Activated CD4-positive, CD25-positive, alpha-beta regulatory T cell treated with anti-CD3 and anti-CD28 coated beads, Interleukin-2, amount 50 U/mL, for 24 hours (primary cell): ENCODE measurements at places on chromosomes 2 and 18.

DNA sequence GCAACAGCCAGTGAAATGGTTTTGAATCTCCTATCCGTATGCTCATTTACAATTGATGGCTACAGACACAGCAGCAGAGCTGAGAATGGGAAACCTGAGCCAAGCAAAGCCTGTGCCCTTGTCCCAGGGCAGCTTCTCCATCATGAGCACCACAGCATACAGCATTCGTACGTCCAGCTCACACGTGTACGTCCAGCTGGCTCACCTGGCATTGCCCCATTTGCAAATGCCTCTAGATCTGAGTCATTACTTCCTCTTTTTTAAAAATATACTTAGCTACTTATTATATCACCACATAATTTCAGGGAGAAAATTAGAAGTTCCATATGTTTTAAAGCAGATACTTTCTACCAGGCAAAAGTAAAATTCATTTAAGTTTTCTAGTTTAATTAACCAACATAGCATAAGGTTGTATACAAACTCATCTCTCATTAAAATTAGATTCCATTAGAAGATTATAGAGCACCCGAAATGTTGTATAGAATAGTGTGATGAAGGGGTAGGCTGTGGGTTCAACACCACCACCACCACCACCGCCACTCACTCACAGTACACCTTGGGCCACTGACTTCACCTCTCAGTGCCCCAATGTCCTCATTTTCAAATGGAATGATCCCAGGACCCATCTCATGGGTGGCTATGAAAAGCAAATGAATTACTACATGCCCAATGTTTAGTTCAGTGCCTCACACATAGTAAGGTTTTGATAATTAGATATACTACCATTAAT lies 31.4 kb upstream of the TMEM177 start:
- ATAC-seq, result no peak

DNA sequence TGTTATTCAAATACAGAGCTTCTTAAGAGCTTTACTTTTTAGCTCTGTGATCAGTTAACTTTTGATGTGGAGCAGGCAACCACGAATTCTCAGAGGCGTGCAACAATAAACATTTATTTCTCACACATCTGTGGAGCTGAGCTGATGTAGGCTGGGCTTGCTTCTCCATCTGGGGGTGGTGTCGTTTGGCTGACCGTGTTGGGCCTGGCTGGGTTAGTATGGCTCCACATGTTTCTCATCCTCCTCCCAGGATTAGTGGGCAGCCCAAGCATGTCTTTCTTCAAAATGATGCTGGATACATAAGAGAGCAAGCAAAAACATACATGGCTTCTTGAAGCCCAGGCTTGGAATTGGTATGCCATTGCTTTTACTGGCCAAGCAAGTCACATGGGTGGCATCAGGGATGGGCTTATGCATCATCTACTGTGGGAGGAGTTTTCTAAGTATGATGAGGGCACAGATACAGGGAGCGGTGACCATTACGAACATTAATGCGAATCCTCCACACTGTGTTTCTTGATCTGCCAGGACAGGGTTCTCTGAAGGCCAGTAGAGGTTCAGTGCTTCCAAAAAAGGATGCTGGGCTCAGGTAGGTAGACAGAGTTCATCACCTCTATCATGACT lies 157.0 kb upstream of the TNP1 start:
- no peak for ATAC-seq

DNA sequence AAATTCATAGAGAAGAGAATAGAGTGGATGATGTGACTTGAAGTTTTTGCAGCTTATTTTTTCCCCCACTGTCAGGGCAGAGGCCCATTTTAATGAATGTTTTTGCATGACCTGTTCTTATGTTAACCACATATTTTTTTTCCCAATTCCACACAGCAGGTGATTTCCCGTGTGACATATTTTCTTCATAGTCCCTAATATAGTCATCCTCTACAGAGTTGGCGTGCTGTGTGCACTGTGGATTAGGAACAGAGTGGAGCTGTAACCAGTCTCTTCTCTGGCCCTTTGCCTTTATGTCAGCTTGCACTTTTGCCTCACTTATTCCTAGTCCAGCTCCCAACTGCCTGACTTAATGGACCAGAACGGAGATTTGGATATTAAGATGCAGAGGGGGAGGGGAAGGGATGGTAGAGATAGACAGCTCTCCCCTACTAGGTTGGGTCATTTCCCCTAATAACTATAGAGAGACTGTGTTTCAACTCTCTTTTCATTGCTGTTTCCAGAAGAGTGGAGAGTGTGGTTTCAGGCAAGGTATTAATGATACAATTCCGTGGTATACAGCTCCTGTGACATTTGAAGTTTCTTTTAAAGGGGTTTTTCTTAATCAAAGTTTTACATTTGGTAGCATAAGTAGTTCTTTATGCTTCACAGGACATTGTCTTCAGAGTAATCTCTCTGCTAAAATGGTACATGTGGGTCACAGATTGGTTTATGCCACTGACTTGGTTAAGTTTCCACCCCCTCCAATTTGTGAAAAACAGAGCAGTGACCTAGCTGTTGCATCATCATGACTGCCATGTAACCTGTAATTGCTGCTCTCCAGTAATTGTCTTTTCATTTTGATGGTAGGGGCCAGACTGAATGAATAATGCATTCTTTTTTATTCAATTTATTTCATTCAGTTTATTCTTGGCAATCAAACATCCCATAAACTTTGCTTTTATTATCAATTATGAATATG lies 161.3 kb downstream of the HAUS1 start:
- peak; percentile 41 for ATAC-seq

GRCh38 chr2:196294516-196294909 lies 123.1 kb upstream of the STK17B start:
- ATAC-seq, result no peak

DNA sequence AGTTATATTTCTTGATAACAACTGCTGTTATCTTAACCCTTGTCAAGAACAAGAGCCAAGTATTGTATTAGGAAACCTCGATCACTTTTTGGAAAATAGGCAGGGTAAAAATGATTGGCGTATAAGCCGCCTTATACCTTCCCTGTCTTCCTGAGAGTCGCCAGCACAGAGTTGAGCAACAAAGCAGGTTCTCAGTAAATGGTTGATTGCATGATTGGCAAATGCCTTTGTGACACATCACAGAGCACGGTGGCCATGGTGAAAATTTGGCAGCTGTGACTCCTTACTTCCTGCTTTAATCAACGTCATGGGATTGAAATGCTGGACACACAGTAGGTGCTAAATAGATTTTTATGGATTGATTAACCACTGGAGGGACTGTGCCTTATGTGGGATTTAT lies 3.9 kb upstream of the KLHL29 start:
- ATAC-seq, result no peak

DNA sequence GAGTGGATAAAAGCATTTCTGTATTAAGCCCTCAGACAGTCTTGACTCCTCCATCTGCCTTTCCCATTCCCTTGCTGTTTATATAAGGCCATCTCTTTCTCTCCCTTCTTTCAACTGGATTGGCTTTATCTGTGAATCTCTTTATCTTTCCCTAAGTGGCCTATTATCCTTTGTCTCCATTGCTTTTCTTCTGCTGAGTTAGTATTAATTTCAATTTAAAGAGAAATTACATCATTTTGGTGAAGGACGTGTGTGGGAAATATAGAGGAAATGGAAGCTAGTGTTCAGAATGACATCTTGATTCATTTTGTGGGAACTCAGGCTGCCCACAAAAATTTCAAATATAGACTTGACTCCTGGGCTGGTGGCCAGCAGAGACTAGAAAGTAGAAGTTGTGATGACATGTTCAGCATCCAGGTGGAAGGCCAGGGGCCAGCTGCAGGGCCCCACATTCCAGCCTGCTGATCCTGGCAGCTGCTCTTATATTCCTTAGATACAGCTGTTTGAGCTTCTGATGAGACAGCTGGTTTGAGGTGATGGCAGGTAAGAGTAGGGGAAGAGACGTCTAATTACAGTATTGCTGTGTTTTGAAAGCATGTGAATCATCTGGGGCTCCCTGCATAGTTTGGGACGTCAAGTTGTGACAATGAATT lies 52.3 kb downstream of the DIS3L2 start:
- no peak for ATAC-seq

GRCh38 chr2:239647052-239647819 lies 246.4 kb upstream of the HDAC4 start:
- no peak for ATAC-seq

- no peak for ATAC-seq
Measured at GRCh38 chr2:101987832-101988231, 3.9 kb upstream of the IL1R2 start.

DNA sequence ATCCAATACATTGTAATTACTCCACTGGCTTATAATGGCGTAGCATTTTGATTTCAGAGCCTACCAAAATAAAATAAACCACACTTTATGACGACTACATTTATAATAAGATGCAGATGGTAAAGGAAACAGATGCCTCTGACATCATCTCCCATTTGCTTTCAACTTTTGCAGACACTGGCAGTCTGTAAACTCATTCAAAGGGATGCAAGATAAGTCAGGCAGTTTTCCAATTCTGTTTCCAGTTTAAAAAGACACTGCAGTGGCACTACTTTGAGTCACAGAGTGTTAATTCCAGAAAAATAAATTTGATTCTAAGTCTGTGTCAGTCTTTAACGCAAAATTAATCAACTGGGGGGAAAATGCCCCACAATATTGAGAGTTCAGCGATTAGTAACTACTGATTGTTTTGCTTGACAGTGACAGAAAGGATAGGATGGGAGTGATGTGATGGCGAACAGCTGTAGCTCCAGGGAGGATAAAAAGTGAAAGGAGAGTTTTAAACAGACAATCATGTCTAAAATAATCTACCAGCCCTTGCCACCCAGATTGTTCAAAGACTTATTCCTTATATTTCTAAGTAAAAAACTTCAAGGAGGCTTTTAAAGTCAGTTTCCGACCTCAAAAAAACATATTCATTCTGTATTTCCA lies 6.7 kb downstream of the DSEL start:
- no peak for ATAC-seq
